ENCODE measurements at places on chromosomes 5 and 9. TPM values are rescaled to one million over a fixed set of nuclear protein-coding genes. Genes with fewer than 3 reads are reported as not detected.
A peak's percentile ranks its signal among the peaks of the same experiment; 100 is the strongest.

SPOCK1 gene
- total RNA-seq = 6.4 TPM

TMEM232 gene
- total RNA-seq = 1.1 TPM

APBA1 gene
- total RNA-seq = 0.88 TPM

DNA sequence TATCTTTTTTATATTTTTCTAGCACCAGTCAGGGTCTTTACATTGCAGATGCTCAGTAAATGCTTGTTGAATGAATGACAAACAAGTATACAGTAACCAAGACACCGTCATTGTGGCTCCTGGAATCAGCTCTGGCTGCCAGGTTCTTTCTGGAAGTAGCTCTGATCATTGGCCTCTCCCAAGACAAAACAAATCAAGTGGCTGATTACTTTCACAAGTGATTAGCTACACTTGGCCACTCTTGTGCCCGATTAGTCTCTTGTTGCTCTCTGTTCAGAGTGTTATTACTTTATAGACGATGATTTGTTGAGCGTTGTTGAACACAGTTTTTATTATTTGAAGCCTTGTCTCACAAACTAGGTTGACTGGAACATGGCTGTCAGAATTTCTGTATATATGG is 119.6 kb upstream of the TLX3 start:
- no peaks in the 10 kb centered on the region for H3K4me1 ChIP-seq
- H3K27me3 ChIP-seq = no peaks in the 10 kb centered on the region
- H3K27ac ChIP-seq = no peak overlapping the region
- H3K4me3 ChIP-seq = no peak overlapping the region

- H3K27ac ChIP-seq = no peak overlapping the region
- H3K4me1 ChIP-seq = no peaks in the 10 kb centered on the region
- H3K27me3 ChIP-seq = no peaks in the 10 kb centered on the region
These were observed 94.0 kb upstream of the DNAH5 start for GRCh38 chr5:14038341-14038959.

DNA sequence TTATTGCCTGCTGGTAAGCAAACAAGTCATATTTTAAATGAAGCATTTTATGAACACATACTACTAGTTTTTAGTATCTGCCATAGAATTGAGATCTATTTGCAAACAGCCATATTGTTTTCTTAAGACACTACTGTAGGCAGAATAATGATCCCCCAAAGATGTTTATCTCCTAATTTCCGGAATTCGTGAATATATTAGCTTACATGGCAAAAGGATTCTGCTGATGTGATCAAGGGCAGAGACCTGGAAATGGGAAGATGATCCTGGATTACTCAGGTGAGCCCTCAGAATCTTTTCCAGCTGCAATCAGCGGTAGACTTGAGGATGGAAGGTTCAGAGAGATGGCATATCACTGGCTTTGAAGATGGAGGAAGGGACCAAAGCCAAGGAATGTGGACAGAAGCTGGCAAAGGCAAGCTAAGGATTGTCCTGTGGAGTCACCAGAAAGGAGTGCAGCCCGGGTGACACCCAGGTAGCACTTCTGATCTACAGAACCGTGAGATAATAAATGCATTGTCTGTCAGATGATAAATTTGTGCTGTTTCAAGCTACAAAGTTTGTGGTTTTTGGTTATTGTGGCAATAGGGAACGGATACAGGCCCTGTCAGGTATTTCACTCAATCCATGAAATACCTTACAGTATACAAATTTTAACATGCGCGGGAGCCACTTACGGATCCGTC is 1.0 kb upstream of the ERCC6L2 start:
- no peak overlapping the region for H3K27ac ChIP-seq
- H3K4me1 ChIP-seq = peaks cover 10% of the 10 kb centered on the region
- no peak for DNase-seq
- no peaks in the 10 kb centered on the region for H3K36me3 ChIP-seq
- no peak overlapping the region for H3K4me3 ChIP-seq

- H3K4me3 ChIP-seq = no peak overlapping the region
- H3K27ac ChIP-seq = no peak overlapping the region
- H3K4me1 ChIP-seq = no peaks in the 10 kb centered on the region
- H3K27me3 ChIP-seq = no peaks in the 10 kb centered on the region
These were observed 11.1 kb downstream of the GRIN1 start for GRCh38 chr9:137149942-137150616.

DNA sequence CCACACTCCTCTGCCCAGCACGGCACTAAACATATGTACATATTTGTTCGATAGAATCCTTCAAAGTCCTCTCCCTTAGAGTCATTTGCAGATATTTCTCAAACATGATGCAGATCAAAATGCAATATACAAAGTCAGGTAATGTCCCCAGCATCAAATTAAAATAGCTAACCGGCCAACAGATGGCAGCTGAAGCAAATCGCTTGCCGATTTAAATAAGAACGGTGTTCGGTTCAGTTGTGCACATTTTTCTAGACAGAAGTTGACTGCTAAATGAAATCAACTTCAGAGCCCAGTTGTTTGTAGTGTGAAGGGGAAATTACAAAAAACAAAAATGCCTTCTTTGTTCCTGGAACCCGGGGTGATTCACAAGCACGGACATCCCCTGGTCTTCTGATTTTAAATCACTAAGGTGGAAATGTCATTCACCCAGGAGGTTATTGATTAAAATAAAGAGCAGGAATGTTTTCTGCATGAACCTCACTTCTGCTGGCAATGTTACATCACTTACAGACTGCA is 219.2 kb downstream of the EBF1 start:
- H3K4me1 ChIP-seq = no peaks in the 10 kb centered on the region
- DNase-seq = no peak
- H3K27ac ChIP-seq = peak overlapping the region; percentile 48
- H3K27me3 ChIP-seq = no peaks in the 10 kb centered on the region

- H3K4me3 ChIP-seq = no peak overlapping the region
- H3K36me3 ChIP-seq = no peaks in the 10 kb centered on the region
- DNase-seq = no peak
- no peaks in the 10 kb centered on the region for H3K27me3 ChIP-seq
These were observed 140.7 kb downstream of the MTX3 start for GRCh38 chr5:79850316-79850822.

Measured in Peyer's patch (tissue), 4 donors.